Stimulated activated CD8-positive, alpha-beta memory T cell treated with anti-CD3 and anti-CD28 coated beads, Interleukin-15, amount 100 ng/mL, for 4 hours (primary cell): ENCODE measurements at places on chromosomes 5 and 9.

DNA sequence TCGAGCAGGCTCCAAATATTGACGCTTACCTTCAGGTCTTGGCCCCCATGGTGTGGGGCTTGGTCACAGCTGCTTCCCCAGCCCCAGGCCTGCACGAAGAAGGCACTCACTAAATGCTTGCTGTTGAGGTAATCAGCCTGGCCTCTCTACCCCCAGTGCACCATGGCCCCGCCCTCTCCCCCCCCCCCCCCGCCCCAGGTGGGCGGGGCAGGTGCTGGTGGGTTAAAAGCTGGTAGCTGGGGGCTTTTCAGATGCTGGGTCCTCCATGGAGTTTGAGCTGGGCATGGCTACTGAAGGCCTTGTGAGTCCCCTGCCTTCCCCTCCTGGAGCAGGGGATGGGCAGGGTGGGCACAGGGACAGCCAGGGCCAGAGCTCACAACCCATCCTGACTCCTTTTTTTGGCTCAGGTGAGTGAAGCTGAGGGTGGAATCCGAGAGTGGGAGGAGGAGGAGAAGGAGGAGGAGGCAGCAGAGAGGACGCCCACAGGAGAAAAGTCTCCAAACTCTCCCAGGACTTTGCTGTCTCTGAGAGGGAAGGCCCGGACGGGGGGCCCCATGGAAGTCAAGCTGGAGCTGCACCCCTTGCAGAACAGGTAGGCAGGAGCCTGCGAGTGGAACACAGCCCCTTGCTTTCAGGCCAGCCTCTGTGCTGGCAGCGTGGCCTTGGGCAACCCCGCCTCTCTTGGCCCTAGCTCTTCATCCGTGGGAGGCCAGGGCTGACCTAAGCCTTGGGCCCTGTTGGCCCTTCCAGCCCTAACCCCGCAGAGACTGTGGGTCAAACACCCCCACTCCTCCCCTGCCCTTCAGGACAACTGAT is 4.4 kb upstream of the TSPAN17 start:
- DNase-seq: no peak

DNA sequence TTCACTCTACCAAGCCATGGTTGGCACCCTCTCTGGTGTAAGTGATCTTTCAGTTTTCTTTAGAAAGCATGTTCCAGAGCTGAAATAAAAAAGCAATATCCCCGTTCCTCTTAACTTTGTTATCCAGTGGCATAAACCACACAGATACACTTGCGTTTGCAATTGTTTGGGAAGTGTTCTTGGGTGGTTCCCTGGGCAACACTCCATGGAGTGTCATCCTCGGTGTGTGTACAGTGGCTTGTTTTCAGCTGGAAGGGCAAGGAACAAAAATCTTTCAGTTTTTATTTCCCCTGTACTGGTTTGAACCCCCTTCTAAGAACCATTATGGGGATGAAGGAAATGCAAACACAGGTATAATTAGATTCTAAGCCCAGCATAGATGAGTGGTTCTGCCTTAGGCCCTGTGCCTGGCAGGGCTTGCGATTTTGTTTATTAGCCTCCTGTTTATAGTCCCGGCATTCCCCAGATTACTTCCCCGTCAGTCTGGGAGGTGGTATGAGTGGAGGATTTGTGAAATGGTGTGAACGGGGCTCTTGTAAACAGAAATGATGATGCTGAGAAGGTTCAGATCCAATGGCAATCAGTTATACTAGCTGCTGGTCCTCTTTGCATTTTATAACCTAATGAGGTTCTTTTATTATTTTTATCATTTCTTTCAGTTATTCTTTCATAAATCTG is 76.0 kb upstream of the CD180 start:
- DNase-seq: no peak

DNA sequence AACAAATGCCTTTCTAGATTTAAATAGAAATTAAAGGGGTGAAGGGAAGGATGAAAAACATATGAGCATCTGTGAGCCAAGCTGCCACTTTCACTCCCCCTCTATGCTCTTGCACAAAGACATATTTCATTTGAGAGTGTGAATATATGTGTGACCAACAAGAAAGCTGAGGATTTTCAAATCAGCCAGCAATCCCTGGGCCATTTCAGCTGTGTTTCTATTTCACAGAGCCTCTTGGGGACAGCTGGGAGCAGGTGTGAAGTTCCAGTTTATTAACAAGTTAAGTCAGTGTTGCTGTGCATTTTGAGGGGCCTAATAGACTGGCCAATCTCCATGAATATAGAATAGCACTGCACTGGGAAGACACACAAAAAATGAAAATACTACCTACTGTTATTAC is 248.7 kb upstream of the RGMB start:
- no peak for DNase-seq

GRCh38 chr5:127590156-127590722 is 58.6 kb upstream of the CTXN3 start:
- no peak for DNase-seq

- no peak for DNase-seq
These were observed 102.5 kb downstream of the LIFR start for GRCh38 chr5:38453921-38454320.

DNA sequence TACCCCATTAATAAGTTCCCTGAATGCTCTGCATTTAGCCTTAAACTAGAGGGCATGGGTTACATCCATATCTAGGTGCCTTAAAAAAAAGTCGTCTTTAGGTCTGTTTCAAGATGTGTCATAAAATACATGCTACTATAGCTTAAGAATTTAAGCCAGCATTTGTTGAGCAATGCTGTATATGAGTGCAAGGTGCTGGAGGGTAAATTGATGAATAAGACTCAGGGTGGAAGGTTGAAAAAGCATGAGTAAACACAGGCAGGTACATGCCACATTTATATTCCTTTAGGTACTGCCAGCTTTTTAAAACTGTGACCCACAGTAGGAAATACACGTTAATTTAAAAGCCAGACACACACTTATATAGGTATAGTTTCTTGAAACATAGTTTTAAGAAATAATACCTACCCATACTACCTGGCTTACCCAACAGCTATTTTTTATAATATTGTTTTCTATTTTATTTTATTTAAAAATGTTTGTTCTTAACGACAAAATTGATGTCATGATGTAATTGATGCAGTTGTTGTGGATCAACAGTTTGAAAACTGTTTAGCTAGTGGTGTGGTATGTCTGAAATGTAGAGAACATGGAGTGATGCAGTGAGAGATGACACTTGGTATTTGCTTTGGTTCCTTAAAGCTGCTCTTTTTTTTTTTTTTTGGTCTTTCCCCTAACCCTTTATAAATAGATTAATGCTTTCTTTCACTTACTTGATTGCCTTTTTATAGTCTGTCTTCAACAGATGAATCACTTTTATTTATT is 3.9 kb downstream of the HMGCR start:
- DNase-seq: no peak
